ENCODE measurements at places on chromosomes 16 and 17.

DNA sequence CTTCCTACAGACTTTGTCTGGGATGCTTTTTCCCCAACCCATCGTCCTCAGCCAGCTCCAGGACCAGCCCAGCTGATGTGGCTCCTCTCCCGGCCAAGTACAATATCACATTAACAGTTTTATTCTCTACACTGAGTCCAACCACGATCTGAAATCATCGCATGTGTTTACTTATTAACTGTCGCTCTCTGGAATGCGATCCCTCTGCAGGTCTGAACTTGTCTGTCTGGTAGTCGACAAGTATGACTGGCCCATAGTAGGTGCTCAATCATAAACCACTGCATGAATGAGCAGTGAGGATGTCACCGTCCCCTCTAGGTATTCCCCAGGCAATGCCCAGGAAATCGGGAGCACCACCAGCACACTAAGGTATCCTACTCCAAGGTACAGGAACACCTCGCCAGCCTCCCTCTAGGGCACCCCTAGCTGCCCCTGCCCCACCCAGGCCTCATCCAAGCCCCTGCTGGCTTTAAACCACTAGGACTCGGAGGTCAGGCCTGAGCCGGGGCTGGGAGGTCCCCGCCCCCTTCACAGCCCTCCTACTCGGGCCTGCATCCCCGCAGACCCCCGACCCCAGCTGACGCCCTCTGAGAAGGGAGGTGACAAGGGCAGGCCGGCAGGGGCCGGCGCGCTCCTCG, 27.7 kb downstream of the RTN4RL1 start:
- DNase-seq = no peak

DNA sequence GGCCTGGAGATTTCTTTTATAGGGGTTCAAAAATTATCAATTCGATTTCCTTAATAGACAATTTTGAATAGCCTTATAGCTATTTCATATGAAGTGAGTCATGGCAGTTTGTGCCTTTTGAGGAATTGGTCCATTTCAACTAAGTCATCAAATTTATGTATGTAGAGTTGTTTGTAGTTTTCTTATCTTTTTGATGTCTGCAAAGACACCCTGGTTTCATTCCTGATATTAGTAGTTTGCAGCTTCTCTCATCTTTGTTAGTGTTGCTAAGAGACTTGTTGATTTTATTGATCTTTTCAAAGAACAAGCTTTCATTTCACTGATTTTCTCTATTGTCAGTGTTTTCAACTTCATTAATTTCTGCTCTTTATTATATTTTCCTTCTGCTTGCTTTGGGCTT, 44.2 kb downstream of the N4BP1 start:
- no peak for DNase-seq

- no peak for DNase-seq
Observed at GRCh38 chr17:7695586-7695985, 7.3 kb downstream of the WRAP53 start.

DNA sequence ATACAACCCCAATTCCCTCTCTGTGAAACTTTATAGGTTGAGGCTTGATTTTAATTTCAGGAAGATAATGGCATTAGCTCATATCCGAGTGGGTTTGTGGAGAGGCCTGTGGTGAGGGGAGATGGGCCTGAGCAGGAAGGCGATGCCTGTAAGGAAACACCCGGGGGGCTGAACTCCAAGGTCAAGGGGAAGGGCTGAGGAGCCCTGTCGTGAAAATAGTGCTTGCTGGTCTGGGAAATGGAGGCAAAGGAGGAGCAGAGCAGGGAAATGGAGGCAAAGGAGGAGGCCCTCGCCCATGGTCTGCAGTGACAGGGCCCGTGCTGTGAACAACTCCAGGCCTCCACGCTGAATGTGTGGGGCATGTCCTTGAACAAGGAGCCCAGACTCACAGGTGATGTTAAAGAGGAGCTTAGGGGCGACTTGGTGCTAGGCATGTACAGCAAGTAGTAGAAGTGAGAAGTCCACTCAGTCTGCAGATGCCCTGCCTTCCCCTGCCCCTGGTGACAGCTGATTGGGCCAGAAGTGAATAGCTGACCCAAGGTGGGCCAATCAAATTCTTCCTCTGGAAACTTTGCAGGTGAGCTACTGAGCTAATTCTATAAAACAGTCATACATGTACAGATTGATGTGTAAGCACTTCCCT, 38.1 kb downstream of the MRPS23 start:
- no peak for DNase-seq

DNA sequence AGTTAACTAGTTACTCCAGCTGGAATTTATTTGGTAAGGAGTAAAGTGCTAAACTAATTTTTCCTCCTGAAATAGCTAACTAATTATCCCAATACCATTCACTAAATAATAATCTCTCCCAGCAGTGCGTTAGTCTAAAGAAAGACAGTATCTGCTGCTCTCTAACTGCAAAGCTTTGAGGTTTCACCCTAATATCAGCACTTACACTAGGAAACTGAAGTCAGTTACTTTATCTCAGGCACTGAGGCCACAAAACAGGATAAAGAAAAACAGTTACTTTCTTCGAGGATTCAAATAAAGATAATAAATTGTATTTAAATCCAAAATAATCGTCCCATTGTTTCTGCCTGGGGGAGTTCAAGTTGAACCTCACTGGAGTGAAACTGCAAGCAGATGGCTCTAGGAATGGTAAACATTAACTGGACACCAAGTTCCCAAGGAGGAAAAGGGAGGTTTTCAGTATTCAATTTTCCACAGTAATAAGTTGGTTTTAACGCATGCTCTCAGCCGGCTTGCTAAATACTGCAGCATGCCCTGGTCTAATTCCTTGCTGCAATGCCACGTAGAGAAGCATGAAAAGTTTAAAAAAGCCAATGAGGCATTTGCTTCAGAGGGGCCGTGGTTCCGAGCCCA, 20.0 kb upstream of the FOXJ1 start:
- no peak for DNase-seq

GRCh38 chr16:74469946-74470478, 48.7 kb upstream of the CLEC18B start:
- no peak for DNase-seq

DNA sequence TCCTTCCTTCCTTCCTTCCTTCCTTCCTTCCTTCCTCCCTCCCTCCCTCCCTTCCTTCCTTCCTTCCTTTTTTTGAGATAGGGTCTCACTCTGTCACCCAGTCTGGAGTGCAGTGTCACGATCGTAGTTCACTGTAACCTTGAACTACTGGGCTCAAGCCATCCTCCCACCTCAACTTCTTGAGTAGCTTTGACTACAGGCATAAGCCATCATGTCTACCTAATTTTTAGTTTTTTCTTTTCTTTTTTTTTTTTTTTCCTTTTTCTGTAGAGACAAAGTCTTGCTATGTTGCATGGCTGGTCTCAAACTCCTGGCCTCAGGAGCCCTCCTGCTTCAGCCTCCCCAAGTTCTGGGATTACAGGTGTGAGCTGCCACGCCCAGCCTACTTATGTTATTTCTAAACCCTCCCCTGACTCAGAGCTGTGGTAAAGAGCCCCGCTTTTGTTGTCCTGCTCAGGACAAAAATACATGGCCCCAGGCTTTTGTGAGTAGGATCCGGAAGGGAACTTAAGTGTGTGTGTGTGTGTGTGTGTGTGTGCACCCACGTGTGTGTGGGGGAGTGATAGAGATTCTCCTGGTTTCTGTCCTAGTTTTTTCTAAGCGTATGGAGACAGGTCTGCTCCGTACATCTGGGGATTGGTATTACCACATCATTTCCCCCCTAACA, 67.1 kb downstream of the PRKCB start:
- no peak for DNase-seq

GRCh38 chr17:78986649-78987328, 7.1 kb upstream of the LGALS3BP start:
- DNase-seq = no peak

DNA sequence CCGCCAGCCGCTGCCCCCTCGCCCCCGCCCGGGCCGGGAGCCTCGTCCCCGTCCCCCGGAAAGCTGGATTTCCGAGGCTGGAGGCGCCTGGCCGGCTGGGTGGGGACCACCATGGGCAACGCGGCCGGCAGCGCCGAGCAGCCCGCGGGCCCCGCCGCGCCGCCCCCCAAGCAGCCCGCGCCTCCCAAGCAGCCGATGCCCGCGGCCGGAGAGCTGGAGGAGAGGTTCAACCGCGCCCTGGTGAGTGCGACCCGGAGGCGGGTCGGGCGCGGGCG, 266 bp downstream of the FMNL1 start:
- DNase-seq = no peak

- no peak for DNase-seq
Observed at GRCh38 chr17:57662041-57662440, 83.1 kb downstream of the CCDC182 start.

DNA sequence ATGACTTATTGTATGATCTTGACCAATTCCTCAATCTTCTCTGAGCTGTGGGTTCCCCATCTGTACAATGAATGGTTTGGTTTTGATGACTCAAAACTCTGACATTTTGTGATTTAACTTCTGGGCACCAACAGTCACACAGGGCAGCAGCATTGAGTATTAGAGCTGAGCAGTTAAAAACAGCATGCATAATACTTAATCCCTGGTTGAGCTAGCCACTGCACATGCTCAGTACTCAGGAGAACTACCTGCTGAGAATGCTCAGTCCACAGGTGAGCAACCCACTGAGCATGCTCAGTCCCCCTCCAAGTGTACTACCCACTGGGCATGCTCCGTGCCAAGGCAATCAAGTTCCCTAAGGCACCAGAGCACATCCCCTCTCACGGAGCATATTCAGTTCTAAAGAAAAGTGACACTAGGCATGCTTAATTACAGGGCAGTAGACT, 68.7 kb downstream of the AIPL1 start:
- no peak for DNase-seq

- DNase-seq = no peak
Observed at GRCh38 chr17:82692268-82692667, 6.2 kb downstream of the RAB40B start.

Measured in stimulated activated naive CD4-positive, alpha-beta T cell (primary cell).